NCI-H187 (cell line): ENCODE measurements at places on chromosomes 6 and 20.
A peak's percentile ranks its signal among the peaks of the same experiment; 100 is the strongest.

- no peak for DNase-seq
Measured at GRCh38 chr6:15023448-15023847, 222.4 kb upstream of the JARID2 start.

DNA sequence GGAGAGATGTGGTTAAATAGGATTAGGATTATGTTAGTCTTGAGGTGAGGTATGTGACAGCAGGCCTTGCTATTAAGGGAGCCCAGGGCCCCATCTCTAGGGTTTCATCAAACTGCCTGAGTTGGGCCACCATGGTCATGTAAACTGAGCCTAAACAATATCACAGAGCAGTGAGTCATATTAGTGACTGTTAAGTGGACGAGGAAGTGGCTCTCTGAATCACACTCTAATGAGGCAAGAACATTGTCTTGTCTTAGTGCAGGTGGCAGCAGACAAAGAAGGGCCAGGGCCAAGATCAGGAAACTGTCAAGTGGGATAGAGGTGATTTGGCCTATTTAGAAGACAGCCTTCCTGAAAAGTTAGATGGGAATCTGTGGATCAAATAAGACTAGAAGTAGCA, 23.1 kb downstream of the ENPP3 start:
- DNase-seq = no peak

- no peak for DNase-seq
Measured at GRCh38 chr6:4637691-4638433, 138.3 kb upstream of the CDYL start.

- DNase-seq = no peak
Measured at GRCh38 chr20:48686238-48687116, 141.3 kb downstream of the PREX1 start.

GRCh38 chr6:85412911-85413430, 36.9 kb upstream of the NT5E start:
- no peak for DNase-seq

- DNase-seq = no peak
Measured at GRCh38 chr20:32429745-32430360, 71.7 kb downstream of the ASXL1 start.

GRCh38 chr6:437037-437392, 45.5 kb downstream of the IRF4 start:
- no peak for DNase-seq

DNA sequence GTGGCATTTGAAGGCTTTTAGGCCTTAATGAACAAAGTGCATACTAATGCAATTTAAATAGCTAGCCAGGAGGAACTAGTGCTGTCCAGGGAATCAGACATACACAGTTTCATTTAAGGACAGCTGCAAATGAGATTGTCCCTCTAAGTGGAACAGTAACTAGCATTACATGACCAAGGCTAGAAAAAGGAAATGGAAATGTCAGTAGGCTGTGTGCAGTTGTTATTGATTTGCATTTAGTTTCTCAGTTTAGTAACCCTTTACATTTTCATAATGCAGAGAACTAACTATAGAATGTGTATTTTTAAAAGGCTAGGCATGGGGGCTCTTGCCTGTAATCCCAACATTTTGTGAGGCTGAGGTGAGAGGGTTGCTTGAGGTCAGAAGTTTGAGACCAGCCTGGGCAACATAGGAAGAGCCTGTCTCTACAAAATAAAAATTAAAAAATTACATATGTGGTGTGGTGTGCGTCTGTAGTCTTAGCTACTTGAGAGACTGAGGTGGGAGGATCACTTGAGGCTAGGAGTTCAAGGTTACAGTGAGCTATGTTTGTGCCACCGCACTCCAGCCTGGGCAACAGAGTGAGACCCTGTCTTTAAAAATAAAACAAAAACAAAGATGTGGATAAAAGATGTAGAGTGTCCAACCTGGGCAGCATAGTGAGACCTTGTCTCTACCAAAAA, 468.0 kb downstream of the UTRN start:
- DNase-seq = no peak

- DNase-seq = no peak
Measured at GRCh38 chr6:84515067-84515466, 249.3 kb downstream of the TBX18 start.

- no peak for DNase-seq
Measured at GRCh38 chr6:152112491-152113261, 305.2 kb downstream of the ESR1 start.

DNA sequence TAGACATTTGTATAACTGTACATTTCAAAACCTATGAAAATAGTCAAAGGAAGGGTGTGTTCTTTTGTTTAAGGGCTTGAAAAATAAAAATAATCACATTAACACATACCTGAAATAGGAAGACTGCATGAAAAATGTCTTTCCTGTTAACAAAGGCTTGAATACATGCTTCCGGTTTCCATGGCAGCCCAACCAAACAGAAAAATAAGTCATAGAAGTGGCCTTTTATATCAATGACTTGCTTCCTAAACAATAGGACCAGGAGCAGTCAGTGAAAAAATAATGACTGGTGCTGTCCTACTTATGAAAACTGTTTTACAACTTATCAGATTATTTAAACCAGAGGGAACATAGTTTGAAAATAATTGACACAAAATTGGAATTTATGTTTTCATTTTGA, 412.6 kb upstream of the PLCB4 start:
- DNase-seq = no peak

DNA sequence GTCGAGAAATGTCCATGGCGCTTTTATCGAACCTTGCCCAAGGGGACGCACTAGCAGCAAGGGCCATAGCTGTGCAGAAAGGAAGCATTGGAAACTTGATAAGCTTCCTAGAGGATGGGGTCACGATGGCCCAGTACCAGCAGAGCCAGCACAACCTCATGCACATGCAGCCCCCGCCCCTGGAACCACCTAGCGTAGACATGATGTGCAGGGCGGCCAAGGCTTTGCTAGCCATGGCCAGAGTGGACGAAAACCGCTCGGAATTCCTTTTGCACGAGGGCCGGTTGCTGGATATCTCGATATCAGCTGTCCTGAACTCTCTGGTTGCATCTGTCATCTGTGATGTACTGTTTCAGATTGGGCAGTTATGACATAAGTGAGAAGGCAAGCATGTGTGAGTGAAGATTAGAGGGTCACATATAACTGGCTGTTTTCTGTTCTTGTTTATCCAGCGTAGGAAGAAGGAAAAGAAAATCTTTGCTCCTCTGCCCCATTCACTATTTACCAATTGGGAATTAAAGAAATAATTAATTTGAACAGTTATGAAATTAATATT, 115.7 kb downstream of the TMEM242 start:
- no peak for DNase-seq

- no peak for DNase-seq
Measured at GRCh38 chr6:25290306-25291060, 11.3 kb downstream of the CARMIL1 start.

DNA sequence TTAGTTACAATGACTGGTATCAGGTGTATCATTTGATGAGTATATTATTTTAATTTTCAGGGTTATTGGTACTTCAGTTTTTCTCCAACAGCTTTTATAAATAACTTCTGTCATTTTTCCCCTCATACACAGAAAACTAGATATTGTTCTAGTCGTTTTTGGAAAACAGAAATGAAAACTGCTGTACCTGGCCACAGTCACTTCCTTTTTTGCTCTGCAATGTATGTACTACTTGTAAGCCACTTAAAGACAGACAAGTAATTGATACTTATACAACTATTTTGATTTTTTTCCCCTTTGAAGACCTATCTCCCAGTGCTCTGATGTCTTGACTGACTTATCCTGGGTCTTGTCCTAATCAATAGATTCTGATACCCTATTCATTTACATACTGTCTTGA, 218.6 kb upstream of the RUNX2 start:
- DNase-seq = no peak

DNA sequence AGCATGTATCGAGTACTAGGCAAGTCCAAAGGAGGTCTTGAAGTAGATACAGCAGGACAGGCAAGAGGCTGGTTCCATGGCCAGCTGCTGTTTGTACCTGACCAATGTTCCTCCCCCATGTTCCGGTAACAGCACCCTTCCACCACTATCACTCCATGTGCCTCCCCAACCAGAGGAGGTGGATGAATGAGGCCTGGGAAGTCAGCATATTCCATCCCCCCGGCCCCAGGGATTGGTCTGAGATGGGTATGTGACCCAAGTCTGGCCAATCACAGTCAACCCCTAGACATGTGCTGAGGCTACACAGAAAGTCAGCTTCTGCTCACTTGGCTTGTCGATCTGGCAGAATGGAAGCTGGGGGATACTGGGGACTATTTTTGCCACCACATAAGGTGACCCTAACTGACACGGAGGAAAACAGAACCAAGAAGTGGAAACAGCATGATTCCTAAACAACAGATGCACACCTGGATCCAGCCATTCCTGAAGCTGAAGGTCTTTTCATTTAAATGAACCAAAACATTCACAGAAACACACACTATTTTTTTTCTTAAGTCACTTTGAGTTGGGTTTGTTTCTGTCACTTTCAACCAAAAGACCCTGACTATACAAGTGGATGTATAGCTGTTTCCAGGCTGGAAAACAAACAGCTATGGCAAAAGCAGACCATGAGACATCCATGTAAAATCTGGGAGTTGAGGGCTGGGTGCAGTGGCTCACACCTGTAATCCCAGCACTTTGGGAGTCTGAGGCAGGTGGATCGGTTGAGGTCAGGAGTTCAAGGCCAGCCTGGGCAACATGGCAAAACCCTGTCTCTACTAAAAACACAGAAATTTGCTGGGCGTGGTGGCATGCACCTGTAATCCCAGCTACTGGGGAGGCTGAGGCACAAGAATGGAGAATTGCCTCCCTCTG, 70.4 kb upstream of the PTPN1 start:
- DNase-seq = no peak

DNA sequence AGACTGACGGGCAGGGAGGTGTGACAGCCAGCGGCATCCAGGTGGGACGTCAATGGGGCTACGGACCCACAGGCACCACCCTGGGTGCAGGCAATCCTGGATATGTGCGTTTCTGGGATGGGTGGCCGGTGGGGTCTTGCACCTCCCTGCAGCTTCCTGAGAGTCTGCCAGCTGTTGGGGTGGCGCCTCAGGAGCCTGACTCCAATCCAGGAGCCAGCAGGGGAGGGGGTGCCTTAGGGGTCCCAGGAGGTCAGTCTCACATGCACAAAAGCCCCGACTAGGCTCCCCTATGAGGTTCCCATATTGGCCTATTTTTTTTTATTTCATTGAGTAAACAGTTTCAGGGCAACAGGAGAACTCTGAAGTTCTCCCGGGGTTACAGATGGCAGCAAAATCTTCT, 73.3 kb downstream of the GINS1 start:
- no peak for DNase-seq

DNA sequence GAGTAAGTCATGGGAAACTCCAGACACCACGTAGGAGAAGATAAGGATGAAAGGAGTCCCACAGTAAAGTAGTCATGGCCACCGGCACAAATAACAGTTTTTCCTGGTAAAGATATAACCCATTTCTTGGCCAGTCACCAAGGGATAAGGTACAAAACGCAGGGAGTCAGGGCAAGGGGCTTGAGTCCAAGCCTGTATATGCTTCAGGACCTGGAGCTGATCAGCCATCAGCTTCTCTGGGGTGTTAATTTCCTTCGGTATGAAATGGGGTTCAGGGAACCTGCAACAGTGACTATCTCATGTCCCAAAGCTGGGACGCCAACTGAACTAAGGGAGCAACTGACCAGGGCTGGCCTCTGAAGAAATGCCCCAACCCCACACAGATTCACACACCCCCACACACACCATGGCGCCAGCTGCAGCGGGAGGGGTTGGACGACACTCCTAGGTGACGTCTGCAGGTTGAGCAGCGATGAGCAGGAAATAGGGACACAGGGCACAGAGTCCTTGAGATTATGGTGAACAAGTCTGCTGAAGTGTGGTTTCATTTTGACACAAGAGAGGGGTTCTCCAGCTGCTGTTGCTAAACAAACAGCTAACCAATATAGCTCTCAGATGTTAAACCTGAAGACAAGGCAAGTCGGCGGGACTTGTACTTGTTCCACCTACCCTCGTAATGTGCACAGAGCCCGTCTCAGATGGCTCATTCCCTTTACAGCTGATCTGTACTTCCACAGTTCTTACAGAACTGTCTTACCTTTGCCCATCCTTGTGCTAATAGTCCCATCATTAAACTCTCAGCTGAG, 7.4 kb upstream of the ADTRP start:
- peak; percentile 23 for DNase-seq

- DNase-seq = no peak
Measured at GRCh38 chr20:38515631-38516030, 43.0 kb downstream of the RALGAPB start.

DNA sequence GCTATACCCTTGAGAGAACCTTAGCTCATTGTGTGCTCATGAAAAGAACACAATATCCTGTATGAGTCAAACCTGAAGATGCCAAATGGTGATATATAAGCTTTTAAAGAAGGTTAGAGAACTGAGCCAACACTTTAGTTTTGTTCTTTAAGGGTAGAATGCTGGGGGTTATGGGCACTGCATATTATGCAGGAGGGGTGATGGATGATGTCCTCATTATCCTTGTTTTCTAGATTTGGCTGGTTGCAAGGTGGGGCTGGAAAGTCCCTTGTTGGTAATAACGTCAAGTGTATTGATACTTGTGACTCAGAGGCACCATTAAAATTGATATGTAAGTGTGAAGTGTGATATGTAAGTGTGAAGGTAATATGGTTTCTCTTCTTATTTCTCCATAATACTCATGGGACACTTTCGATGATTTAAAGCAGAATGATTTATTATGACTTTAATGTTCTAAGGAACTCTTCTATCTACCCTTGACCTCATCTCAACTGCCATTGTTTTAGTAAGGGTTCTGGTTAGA, 113.7 kb upstream of the DTNBP1 start:
- DNase-seq = no peak

DNA sequence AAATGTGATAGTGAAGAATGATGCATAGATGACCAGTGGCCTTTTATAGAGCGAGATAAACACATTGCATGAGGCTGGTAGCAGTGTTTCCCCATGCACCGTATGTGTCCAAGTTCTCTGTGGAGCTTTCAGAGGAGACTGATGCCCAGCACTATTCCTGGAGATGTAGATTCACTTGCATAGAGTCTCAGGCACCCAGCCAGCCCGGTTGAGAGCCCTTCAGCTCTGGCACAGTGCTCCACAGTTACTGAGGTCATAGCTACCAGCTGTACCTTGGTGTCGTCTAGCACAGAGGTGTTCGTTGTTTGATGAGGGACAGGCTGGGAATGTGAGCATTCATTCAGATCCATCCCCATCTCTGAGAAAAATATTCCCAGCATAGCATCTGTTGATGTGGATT, 328.9 kb downstream of the FARS2 start:
- DNase-seq = no peak

DNA sequence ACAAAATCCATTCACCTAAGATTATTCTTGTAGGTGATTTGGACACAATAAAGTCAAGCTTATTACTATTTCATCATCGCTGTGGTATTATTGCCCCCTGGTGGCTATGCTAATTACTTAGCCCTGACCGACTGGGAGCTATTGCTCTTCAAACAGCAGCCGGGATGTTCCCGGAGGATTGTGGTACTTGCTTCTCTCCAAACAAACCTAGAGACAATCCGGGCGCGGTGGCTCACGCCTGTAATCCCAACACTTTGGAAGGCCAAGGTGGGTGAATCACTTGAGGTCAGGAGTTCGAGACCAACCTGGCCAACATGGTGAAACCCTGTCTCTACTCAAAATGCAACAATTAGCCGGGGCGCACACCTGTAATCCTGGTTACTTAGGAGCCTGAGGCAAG, 15.4 kb upstream of the STMND1 start:
- no peak for DNase-seq

- DNase-seq = no peak
Measured at GRCh38 chr6:153210083-153210482, 79.0 kb upstream of the RGS17 start.

GRCh38 chr6:169978615-169979161, 227.3 kb downstream of the ERMARD start:
- no peak for DNase-seq

- DNase-seq = peak; percentile 72
Measured at GRCh38 chr6:26033085-26033940, 53.9 kb upstream of the HFE start.

GRCh38 chr20:41135187-41135887, 2.0 kb upstream of the PLCG1 start:
- DNase-seq = peak; percentile 25
